ENCODE measurements at places on chromosomes 7 and 10. TPM values are rescaled to one million over a fixed set of nuclear protein-coding genes. Genes with fewer than 3 reads are reported as not detected.

The CDC14C gene
- total RNA-seq: not detected

The CYP3A7 gene
- total RNA-seq: not detected

The CTTNBP2 gene
- 3.9 TPM for total RNA-seq

The INPP5A gene
- 43.9 TPM for total RNA-seq

The INHBA gene
- 20.2 TPM for total RNA-seq

The CDHR3 gene
- total RNA-seq: 2.0 TPM

The CLDN3 gene
- total RNA-seq: not detected

The IMPDH1 gene
- 121 TPM for total RNA-seq

The DOCK4 gene
- total RNA-seq: 150 TPM

The ADAM22 gene
- 1.1 TPM for total RNA-seq

Data from glomerular endothelial cell (primary cell).